ENCODE measurements at places on chromosomes 11 and 22.

DNA sequence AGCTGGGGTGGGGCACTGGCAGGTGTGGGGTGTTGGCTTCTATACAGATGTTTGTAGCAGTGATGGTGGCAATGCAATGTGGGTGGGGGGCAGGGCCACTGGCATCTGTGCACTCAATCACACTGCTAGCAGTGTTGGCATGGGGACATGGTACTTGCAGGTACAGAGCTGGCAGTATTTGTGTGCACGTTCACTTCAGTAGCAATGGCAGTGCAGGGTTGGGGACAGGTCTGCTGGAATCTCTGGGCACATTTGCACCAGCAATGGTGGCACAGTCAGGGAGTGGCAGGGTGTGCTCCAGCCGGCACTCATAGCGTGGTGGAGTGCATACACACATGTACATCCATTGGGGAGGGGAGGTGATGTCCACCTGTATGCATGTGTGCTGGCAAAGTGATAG lies 775.2 kb downstream of the CNTN5 start:
- DNase-seq: no peak

- DNase-seq: no peak
These were observed 58.0 kb upstream of the TTLL12 start for GRCh38 chr22:43244803-43245527.

DNA sequence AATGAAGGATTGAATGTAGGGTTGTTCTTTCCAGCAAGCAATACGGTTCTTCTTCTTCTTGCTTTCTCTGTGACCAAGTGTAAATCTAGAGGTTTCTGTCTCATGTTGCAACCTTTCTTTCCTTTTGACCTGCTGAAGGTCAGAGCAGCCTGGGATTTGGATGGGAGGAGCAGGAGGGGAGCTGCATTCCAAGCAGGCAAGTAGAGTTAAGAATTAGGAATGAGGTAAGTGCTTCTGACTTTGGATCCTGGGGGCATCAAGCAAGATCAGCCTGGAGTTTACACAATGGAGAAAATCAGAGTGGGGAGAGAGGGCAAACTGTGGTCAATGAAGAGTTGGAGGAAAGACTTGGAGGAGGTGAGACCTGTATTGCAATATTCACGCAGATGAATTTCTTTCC lies 225.6 kb upstream of the ZBED5 start:
- no peak for DNase-seq

DNA sequence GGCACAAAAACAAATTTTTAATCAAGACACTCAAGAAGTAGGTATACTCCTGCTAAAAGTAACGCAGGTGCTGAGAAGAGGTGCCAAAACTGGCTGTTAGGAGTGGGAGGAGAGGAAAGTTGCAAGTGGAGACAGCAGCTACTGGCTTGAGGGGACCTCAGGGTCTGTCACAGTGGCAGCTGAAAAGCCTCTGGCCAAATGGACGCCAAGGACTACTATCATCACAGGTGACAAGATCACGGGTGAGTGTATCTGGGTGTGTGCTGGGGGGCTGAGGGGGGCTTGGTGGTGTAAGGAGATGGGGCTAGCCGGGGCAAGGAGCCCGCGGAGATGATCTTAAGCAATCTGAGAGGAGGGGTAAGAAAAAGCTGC lies 687 bp downstream of the ZNF202 start:
- DNase-seq: no peak

- DNase-seq: no peak
These were observed 163.7 kb downstream of the DSCAML1 start for GRCh38 chr11:117633186-117633754.

GRCh38 chr11:78840623-78841022 lies 266.0 kb upstream of the NARS2 start:
- DNase-seq: no peak

- DNase-seq: no peak
These were observed 14.6 kb downstream of the BBOX1 start for GRCh38 chr11:27055065-27055682.

GRCh38 chr11:76267556-76267955 lies 61.3 kb upstream of the WNT11 start:
- DNase-seq: no peak

DNA sequence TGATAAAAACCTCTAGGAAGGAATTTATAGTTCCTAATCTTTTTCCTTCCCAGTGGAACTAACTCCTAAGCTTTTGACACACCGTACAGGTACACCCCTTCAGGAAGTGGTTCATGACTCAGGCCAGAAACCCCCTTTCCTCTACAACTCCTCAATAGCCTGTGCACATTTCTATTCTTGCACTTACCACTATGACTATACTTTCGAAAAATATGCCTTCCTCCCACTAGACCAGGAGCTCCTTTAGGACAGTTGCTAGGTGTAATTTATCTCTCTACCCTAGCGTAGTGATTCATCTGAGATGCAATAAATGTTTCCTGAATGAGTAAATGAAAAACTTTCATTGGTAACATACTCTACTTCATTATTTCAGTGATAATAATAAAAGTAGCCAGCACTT lies 14.5 kb downstream of the MAP6 start:
- no peak for DNase-seq

DNA sequence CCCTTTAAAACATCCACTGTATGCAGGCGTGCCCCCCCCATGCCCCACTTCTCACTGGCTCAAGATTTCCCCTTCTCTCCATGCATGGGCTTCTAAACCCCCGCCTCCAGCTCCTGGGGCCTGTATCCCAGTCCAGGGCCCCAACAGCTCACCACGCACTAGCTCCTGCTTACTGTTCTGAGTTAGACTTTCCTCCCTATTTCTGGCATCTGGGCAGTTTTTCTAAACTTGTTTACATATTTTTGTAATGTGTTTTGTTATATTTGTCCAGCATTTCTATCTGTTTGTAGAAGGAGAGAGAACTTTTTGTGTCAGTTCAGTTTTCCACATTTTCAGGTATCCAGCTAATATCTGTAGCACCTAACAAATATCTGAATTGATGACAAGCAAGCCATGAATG lies 178.5 kb downstream of the SPON1 start:
- DNase-seq: no peak

GRCh38 chr11:116829525-116830183 lies at the start of gene APOC3:
APOC3 (plus strand) TSS chr11:116829907; CDS start chr11:116830583, 676 bp downstream.
- DNase-seq: no peak

DNA sequence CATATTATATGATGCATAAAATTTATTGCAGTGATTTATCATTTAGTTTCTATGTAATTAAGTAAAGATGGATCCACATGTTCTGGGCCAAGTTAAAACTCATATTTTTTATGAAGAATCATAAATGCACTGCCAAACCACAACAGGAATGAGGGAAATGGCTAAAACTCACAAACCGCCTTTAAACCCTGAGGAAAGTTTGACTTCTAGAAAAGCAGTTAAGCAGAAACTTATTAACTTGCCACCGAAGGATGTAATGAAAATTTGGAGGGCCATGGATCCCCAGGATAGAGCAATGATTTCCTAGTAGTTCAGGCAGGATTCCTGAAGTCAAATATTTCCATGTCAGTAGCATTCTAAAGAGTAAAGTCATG lies 218.3 kb upstream of the CTSC start:
- DNase-seq: no peak

DNA sequence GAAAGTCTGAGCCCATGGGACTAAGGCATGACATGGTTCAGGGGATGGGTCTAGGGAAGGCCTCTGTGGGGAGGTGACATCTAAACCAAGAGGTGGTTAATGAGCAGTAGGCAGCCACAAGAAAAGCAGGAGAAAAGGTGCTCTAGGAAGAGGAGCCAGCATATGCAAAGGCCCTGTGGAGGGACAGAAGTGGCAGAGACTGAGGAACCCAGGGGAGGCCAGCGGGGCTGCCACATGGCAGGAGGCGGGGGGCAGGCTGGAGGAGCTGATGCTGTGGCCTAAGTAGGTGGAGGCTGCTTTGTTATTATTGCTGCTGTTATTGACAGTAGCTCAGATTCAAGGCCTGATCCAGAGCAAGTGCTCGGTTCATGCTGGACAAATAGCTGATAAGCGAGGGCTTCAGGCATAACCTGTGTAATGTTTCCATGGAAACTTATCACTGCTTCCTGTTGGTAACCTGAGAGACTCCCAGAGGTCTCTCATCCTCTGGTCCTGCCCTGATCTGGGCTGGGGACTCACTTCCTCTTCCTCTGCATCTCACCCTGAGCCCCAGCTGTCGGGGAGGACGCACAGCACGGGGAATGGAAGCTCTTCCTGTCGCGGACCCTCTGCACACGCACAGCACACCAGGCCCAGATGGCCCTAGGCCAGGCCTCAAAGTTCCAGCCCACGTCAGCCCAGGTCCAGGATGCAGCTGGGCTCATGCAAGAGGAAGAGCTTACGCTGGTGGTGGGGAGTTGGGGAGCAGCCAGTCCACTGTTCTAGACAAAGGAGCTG lies 75.2 kb upstream of the TP53I11 start:
- peak; percentile 11 for DNase-seq

DNA sequence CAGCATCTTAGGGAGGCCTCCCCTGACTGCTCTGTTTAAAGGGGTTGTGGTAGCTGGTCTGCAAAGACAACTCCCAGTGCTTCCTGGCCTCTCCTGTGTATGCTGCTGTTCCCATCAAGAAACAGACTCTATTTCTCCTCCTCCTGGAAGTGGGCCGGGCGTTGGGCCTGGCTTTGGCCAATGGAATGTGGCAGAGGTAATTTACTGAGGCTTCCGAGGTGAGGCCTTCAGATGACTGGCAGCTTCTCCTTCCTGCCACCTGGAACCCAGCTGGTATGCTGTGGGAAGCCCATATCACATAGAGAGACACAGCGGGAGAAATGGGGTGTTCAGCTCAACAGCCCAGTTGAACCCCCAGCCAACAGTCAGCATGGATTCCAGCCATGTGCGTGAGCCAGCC lies 25.1 kb upstream of the EIF3D start:
- no peak for DNase-seq

GRCh38 chr11:113563766-113564526 lies 88.7 kb upstream of the DRD2 start:
- no peak for DNase-seq

- DNase-seq: no peak
These were observed 8.9 kb downstream of the ABTB2 start for GRCh38 chr11:34348919-34349318.

- no peak for DNase-seq
These were observed 5.1 kb upstream of the CDKN1C start for GRCh38 chr11:2890466-2891294.

- DNase-seq: no peak
These were observed 68.5 kb upstream of the C11orf58 start for GRCh38 chr11:16669799-16670415.

GRCh38 chr22:35349704-35350538 lies 31.0 kb upstream of the HMOX1 start:
- DNase-seq: no peak

DNA sequence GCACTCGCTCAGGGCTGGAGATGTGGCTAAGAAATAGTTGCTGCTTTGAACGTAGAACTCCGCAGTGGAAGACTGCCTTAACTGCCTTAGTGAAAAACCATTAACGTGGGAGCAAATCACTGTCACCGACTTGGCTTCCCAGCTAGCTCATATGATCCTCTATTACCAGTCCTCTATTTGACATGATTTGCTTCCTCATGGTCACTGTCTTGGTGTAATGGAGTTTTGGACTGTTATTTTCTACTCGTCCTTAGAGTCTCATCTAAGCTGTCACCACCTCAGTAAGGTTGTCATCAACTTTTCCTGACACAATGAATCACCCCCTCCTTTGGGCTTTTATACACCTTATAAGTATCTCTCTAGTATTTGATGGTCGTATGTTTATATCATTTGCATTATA lies 167.1 kb upstream of the NARS2 start:
- no peak for DNase-seq

- no peak for DNase-seq
These were observed 686.6 kb downstream of the BRD1 start for GRCh38 chr22:49140911-49141665.

DNA sequence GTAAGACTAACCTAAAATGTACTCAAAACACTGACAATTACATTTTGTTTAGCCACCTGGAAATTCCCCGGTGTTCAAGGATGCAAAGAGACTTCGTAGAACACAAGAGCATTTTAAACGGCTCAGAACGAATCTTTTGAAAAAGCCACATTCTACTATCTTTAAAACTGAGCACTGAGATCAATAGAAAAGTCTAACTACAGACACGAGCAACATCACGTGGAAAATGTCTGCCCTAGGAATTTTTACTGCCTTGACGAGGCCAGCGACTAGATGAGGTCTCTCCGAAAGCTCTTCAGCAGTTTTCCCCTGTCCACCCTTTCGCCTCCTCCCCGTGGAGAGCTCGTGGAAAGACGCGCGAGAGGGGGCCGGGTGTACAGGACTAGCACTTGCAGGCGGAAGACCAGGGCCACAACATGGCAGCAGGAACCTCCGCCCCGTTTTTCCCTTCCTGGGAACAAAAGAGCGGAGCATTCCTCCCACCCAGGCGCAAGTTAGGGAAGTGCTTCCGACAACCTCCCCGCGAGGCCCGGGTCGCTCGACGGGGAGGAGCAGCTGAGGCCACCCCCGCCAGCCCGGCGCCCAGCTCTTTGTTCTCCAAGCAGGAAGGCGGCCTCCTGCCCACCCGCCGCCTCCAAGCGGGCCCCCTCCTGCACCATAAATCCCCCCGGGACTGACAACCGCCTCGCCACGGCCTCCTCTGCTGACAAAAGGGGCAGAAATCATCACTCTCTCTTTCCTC lies 1.1 kb downstream of the EIF4G2 start:
- DNase-seq: peak; percentile 58

- no peak for DNase-seq
These were observed 46.5 kb downstream of the NELL1 start for GRCh38 chr11:20715931-20716330.

GRCh38 chr22:25780673-25781072 lies 38.7 kb downstream of the MYO18B start:
- no peak for DNase-seq

DNA sequence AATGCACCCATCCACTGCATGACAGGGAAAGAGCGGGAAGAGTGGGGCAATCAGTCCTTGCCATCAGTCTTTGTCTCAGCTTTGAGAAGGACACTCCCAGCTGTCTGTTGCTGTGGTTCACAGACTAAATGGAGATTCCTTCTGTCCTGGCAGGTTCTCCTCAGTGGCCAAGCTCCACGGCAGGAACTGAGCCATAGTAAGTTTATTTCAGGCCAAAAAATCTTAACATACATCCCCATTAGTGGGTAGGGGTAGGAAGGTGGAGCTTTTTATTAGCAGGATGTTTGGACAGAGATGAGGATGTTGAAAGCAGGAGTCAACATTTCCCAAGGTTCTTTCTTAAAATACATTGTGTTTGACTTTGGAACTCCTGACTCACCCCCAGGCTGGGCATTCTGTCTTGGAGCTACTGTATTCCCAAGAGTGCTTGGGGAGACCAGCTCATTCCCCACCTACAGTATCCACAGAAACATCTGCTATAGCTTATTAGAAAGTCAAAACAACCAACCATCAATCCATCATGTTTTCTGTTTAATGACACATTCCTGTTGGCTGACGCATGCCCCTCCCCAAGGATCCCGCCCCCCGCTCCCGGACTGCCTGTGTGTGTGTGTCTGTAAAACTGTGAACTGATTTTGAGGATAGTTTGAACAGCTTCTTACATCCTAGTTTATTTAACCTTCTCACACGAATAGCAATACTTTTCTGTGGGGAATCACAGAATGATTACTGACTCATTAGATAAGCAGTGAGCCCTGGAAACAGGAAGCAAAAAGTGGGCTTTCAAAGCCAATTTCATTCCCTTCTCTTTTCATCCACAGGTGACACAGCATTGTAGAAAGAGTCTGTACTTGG lies 109.5 kb downstream of the CCDC81 start:
- no peak for DNase-seq

- DNase-seq: no peak
These were observed 205.0 kb upstream of the RAG2 start for GRCh38 chr11:36803084-36803483.
